ENCODE measurements at places on chromosomes 2 and 18. TPM values are rescaled to one million over a fixed set of nuclear protein-coding genes. Genes with fewer than 3 reads are reported as not detected.

Gene HRH4
- not detected for total RNA-seq

Gene ANKRD30B
- total RNA-seq = not detected

Gene RAD51AP2
- not detected for total RNA-seq

Gene HNMT
- 15.7 TPM for total RNA-seq

Gene SLC5A7
- not detected for total RNA-seq

Gene SERPINB13
- total RNA-seq = 0.13 TPM

Gene UGP2
- total RNA-seq = 101 TPM

Gene CD8A
- total RNA-seq = not detected

Gene CUL3
- total RNA-seq = 112 TPM

Measured in thoracic aorta endothelial cell (primary cell).